ENCODE measurements at places on chromosomes 11 and 22. TPM values are rescaled to one million over a fixed set of nuclear protein-coding genes. Genes with fewer than 3 reads are reported as not detected.

TH gene
- total RNA-seq, result not detected

GSTT2B gene
- total RNA-seq, result 12.3 TPM

MFRP gene
- not detected for total RNA-seq

DBX1 gene
- not detected for total RNA-seq

PYGM gene
- 0.88 TPM for total RNA-seq

ACCS gene
- total RNA-seq, result 6.8 TPM

LRRC55 gene
- not detected for total RNA-seq

TMEM191C gene
- total RNA-seq, result 0.88 TPM

OR52N2 gene
- total RNA-seq, result not detected

MUC5B gene
- not detected for total RNA-seq

CCND1 gene
- 247 TPM for total RNA-seq

DEFB131B gene
- not detected for total RNA-seq

MCHR1 gene
- 0.29 TPM for total RNA-seq

OR5B21 gene
- total RNA-seq, result not detected

OTOG gene
- total RNA-seq, result not detected

BAIAP2L2 gene
- total RNA-seq, result 3.4 TPM

ACAD8 gene
- 22.3 TPM for total RNA-seq

ANO5 gene
- not detected for total RNA-seq

PLEKHB1 gene
- not detected for total RNA-seq

IGSF9B gene
- not detected for total RNA-seq

PHRF1 gene
- total RNA-seq, result 33.5 TPM

Data from placental pericyte (primary cell).